ENCODE measurements at places on chromosomes 3 and 15. TPM values are rescaled to one million over a fixed set of nuclear protein-coding genes. Genes with fewer than 3 reads are reported as not detected.
A peak's percentile ranks its signal among the peaks of the same experiment; 100 is the strongest.

LMLN gene
- total RNA-seq = 7.7 TPM

ROPN1B gene
- total RNA-seq = not detected

DNA sequence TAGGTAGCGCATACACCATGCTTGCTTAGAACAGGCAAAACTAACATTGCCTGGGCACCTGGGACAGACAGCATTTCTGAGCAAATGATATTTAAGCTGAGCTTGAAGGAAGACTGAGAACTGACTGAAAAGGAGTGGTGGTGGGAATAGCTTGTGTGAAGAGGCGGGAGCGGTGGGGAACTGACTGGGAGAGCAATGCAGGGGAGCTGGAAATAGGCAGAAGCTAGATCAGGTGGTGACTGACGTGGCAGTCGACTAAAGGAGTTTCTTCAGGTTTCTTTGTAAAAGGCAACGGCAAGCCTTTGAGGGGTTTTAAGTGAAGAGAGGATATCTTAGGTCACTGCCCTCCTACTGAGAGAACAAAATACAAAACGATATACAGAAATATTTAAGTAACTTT, 61.8 kb downstream of the NEO1 start:
- no peak overlapping the region for H3K4me3 ChIP-seq
- H3K4me1 ChIP-seq = peaks cover 2% of the 10 kb centered on the region
- H3K36me3 ChIP-seq = no peaks in the 10 kb centered on the region
- H3K27ac ChIP-seq = no peak overlapping the region

GRCh38 chr3:193796089-193796488, 203.1 kb downstream of the OPA1 start:
- no peaks in the 10 kb centered on the region for H3K36me3 ChIP-seq
- no peak overlapping the region for H3K4me3 ChIP-seq
- H3K4me1 ChIP-seq = no peaks in the 10 kb centered on the region

GRCh38 chr3:40996827-40997710, 202.2 kb upstream of the CTNNB1 start:
- H3K36me3 ChIP-seq = no peaks in the 10 kb centered on the region
- no peak overlapping the region for H3K4me3 ChIP-seq
- peaks cover 2% of the 10 kb centered on the region for H3K27me3 ChIP-seq
- no peak for DNase-seq
- H3K27ac ChIP-seq = no peak overlapping the region
- H3K4me1 ChIP-seq = peaks cover 7% of the 10 kb centered on the region

GRCh38 chr15:74502301-74502700, 38.7 kb upstream of the ARID3B start:
- DNase-seq = no peak
- H3K27ac ChIP-seq = no peak overlapping the region
- no peaks in the 10 kb centered on the region for H3K27me3 ChIP-seq
- H3K4me1 ChIP-seq = no peaks in the 10 kb centered on the region
- H3K36me3 ChIP-seq = peaks cover 13% of the 10 kb centered on the region
- no peak overlapping the region for H3K4me3 ChIP-seq

DNA sequence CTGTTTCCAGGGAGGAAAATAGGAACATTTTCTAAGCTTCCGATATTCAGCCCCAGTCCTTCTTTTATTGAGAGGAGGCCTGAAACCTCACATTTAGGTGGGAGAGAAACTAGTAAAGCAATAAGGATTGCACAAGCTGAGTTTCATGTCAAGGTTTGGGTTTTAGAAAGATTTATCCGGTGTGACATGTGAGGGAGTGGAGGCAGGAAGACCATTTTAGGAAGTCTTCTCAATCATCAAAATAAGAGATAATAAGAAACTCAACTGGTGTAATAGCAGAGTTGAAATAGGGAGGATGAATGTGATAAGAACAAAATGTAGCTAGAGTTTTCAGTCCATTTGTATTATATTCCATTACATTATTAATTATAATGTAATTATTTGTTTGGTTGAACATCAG, 27.7 kb upstream of the CLDN16 start:
- no peak overlapping the region for H3K4me3 ChIP-seq
- no peak overlapping the region for H3K27ac ChIP-seq
- no peak for DNase-seq
- peaks cover 10% of the 10 kb centered on the region for H3K27me3 ChIP-seq

GRCh38 chr3:11774296-11774877, 72.3 kb downstream of the TAMM41 start:
- H3K27ac ChIP-seq = no peak overlapping the region
- no peak overlapping the region for H3K4me3 ChIP-seq
- peak; percentile 11 for DNase-seq
- H3K27me3 ChIP-seq = no peaks in the 10 kb centered on the region
- peaks cover 20% of the 10 kb centered on the region for H3K4me1 ChIP-seq

MESP2 gene
- 0.14 TPM for total RNA-seq

TMEM108 gene
- total RNA-seq = not detected

GRCh38 chr3:112351036-112351435, 18.1 kb downstream of the CD200 start:
- no peak overlapping the region for H3K4me3 ChIP-seq
- H3K36me3 ChIP-seq = peaks cover 80% of the 10 kb centered on the region
- no peak for DNase-seq
- H3K4me1 ChIP-seq = peaks cover 48% of the 10 kb centered on the region
- H3K27me3 ChIP-seq = no peaks in the 10 kb centered on the region

GRCh38 chr15:101810876-101811275, 1.1 kb upstream of the OR4F15 start:
- peaks cover 30% of the 10 kb centered on the region for H3K27me3 ChIP-seq
- no peaks in the 10 kb centered on the region for H3K4me1 ChIP-seq
- DNase-seq = no peak
- H3K36me3 ChIP-seq = no peaks in the 10 kb centered on the region
- no peak overlapping the region for H3K27ac ChIP-seq

FGF12 gene
- not detected for total RNA-seq

All from activated CD4-positive, alpha-beta T cell treated with anti-CD3 and anti-CD28 coated beads for 36 hours (primary cell).